COR-L47 (cell line): ENCODE measurements at places on chromosomes 2 and 18.
A peak's percentile ranks its signal among the peaks of the same experiment; 100 is the strongest.

DNA sequence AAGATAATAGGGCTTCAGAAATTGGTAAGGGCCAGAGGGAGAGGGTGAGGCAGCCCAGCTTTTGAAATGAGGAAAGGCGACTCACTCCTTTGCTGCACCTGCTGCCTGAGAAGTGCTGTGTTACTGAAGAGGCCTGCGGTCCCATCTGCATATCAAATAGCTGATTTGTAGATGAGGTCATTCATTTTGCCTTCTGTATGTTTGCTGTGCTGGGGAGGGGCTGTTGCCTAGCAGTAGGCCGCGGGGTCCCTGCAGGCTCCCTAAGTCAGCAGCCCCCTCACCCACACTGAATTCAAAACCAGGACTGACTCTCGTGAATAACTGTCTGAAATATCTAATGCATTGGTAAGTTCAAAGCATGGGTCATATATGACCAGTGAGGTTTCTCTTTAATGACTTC lies 377.2 kb downstream of the SOX11 start:
- DNase-seq = peak; percentile 36

GRCh38 chr2:146634230-146635097 lies 1210.4 kb upstream of the ACVR2A start:
- no peak for DNase-seq

GRCh38 chr18:292271-292670 lies 24.4 kb upstream of the THOC1 start:
- no peak for DNase-seq

- DNase-seq = peak; percentile 70
Measured at GRCh38 chr2:7427293-7428060, 510.3 kb downstream of the RNF144A start.

DNA sequence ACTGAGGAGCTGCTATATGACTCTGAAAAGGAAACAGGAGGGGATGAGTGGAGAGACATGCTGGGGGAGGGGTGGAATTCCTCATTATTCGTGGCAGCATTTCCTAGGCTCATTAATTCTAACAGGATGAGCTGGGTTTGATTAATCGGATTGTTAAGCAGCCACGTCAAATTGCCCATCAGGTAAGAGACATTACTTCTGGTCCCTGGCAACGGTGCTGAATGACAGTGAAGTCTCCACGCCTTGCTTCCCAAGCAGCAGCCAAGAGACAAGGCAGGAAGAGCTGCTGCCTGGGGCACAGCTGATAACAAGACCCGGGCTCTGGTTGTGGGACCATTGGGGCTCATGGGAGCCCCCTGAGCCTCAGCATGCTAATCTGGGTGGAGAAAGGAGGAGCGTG lies 86.6 kb downstream of the MARCHF4 start:
- no peak for DNase-seq

DNA sequence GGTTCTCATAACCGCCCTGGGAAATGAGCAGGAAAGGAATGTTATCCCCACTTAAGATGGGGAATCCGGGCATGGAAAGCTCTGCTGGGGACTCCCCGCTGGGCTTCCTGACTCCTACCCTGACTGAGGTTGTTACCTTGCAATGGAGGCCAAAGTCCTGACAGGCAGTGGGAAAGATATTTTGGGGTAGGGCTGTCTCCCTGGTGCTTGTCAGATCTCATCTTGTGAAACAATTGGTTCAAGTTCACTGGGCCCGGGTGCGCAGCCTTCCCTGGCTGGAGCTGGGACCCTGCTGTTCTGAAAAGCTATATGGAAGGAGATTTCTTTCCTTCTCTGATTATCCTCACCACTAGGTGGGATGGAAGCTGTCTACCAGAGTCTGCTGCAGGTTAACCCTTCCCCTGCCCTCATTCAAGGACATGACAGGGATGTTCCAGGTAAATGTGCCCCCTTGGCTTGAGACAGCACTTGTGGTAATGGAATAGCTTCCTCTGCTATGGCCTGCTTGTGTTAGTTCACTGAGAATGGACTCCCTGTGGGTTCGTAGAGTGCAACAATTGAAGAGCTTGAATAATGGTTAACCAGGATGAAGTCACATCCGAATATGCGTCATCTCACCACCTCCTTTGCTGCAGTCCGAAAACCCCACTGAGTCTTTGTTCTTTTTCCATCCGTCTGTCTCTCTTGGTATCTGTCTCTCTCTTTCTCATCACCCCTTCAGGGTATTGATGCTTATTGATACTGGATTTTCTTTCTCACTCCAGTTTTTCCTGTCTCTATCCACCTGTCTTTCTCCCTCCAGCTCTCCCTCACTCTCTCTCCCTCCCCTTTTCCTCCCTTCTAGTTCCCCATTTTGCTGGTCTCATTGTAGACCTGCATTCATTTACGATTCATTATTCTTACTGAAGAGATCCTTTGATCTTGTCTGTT lies 67.8 kb upstream of the EPAS1 start:
- no peak for DNase-seq

DNA sequence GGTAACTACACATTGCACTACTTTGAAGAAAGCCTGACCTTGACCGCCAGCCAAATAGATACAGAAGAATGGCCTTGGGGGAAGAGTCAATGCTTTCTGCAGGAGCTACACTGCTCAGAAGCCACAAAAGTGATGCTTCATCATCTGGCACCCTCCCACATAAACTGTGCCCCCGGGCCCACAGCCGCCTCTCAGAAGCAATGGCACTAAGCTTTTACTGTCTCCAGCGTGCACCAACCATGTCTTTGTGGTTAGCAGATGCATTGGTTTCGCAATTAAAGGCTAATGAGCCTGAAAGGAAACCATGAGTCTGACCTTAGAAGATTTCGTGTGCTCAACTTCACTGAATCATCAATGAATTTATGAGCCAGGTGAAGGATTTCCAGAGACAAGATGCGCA lies 209.4 kb upstream of the TRIB2 start:
- DNase-seq = no peak

- no peak for DNase-seq
Measured at GRCh38 chr2:220114443-220114842, 487.0 kb downstream of the SLC4A3 start.

DNA sequence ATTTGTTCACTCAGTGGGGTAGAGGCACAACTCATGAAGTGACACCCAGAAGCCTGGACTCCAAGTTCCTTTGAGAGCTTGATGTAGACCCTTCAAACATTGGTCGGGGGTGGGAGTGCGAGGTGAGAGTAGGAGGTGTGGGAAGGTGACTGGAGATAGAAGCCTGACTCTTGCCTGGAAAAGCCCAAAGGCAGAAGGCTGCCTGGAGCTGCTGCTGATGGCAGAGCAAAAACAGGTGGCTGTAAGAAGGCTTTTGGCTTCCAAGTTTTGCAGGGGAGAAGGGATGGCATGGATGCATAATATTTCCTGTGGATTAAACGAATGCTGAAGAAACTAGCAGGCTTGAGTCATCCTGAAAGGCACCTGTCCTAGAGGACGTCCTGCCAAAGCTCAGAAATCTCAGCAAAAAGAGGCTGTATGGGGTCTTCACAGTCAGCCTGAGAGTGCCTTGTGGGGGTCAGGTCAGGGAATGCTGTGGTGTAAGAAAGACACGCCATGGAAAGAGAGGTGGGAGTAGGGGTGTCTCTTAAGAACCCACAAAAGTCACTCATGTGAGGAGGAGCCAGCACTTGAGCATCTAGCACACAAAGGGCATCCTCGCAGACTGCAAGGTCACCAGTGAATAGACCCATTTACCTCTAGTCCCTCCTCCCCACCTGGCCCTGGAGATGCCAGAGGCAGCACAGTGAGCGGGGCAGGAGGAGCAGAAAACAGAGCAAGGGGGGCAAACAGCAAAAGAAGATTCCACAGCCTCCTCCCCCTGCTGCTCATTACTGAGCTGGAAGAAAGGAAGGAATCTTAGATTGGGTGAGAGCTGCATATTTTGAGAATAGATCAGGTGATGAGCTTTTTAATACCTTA lies 37.5 kb downstream of the FASTKD2 start:
- DNase-seq = no peak

GRCh38 chr18:23229472-23229871 lies 94.2 kb downstream of the CABLES1 start:
- DNase-seq = no peak

DNA sequence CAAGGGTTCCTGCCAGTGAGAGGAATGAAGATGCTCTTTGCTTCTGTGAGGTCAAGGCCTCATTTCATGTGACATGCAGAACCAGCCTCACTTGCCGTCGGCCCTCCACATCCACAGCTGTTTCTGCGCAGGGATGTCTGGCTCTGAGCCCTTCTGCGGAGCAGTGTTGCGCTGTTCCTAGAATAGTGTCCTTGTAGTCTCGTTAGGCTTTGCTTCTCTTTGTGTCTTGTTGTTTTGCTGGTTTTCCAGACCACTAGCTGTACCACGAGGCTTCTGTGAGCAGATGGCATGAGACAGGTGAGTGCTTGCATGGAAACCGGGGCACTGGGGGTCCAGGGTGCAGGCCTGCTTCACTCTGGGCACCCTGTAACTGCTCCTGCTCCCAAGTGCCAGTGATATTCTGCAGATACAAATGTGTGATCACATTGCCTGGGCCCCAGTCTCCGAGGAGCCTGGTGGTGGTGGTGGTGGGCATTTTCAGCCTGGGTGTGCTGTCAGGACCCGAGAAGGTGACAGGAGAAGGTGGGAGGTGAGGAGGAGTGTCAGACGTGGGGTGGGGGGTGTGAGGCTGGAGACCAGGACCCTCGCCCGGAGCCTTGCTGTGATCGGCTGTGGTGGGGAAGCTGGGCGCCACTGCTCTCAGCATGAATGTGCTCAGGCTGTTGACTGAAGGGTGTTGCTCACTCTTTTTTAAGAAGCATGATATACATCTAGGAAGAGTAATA lies 34.3 kb downstream of the LDLRAD4 start:
- no peak for DNase-seq
